IPS-NIHi11 (cell line): ENCODE measurements at places on chromosomes 12 and 14.
A peak's percentile ranks its signal among the peaks of the same experiment; 100 is the strongest.

- no peak for DNase-seq
Measured at GRCh38 chr12:50597200-50598195, 92.7 kb downstream of the DIP2B start.

- no peak for DNase-seq
Measured at GRCh38 chr14:50311337-50311971, 575 bp downstream of the L2HGDH start.

GRCh38 chr14:65228436-65228835, 126.1 kb upstream of the MAX start:
- DNase-seq: no peak

DNA sequence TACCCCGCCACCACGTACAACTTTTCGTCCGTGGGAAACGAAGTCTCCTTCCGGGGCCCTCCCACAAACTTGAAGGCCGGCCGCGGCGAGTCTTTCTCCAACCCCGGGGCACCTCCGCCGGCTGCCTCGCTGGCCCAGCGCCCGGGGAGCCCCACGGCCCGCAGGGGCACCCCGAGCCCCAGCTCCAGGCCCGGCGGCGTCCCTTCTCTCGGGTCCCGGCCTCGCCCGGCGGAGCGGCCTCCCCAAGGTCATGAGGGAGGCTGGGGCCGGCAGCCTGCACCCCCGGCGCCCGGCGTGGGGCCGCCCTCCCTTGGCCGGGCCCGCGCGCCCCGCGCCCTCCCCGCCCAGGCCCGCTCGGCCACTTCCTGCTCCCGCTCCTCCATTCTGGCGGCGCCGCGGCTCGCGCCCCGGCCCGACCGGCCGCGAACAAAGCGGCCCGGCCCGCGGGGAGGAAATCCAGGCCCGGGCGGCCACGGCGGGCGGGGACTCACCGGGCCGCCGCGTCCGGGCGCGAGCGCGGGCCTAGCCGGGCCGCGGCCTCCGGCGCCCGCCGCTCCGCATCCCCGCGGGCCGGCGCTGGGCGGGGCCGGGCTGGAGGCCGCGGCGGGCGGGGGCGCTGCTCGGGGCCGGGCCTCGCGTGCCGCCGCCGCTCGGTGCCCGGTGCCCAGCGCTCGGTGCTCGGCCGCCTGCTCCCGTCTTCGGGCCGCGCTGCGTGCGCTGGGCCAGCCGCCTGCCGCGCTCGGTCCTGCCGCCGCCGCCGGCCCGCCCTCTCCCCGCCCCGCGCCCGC, at the start of gene AKT1:
AKT1 (minus strand) TSS at position 756 of the 788 bp plus-strand sequence. CDS start 3,105 bp downstream, outside the sequence.
- DNase-seq: peak; percentile 76

GRCh38 chr14:42927313-42927712, 1320.6 kb downstream of the LRFN5 start:
- no peak for DNase-seq

DNA sequence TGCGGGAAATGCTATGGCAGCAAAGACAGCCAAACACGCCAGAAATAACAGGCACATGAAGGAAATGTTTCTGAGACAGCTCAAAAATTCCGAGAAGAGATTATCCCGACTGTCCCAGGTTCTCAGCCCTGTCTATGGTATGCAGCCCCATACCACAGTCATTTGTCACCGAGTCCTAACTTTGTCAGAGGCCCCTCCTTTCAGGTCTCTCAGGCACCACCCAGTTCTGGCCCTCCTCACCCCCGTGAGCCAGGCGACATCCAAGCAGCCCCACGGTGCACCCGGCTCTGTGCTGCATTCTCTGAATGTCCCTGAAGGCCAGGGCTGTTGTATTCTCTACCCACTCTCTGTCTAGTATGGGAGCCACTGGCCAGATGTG, 24.0 kb downstream of the SSH1 start:
- DNase-seq: no peak

- DNase-seq: no peak
Measured at GRCh38 chr14:93533842-93534241, 103.1 kb downstream of the UNC79 start.

- no peak for DNase-seq
Measured at GRCh38 chr12:91920276-91920675, 225.4 kb downstream of the BTG1 start.
